ENCODE measurements at places on chromosomes 2 and 18. TPM values are rescaled to one million over a fixed set of nuclear protein-coding genes. Genes with fewer than 3 reads are reported as not detected.
A peak's percentile ranks its signal among the peaks of the same experiment; 100 is the strongest.

DNA sequence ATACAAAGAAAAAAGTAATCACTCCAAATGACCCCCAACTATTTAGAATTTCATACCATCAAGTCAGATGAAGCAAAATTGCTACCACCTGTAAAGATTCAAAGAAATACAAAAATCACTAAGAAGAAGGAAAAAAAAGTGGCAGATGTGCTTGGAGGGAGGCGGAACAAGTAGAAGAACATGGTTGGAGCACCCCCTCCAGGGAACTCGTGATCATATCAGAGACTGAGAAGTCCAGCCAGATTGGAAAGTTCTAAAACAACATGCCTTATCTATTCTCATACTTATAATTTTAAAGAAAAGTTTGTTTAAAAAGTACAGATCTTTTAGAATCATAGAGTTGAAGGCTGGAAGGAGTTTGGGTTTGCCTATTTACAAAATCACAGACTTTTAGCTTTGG is 113.4 kb upstream of the CYP26B1 start:
- no peaks in the 10 kb centered on the region for H3K27me3 ChIP-seq
- no peaks in the 10 kb centered on the region for H3K36me3 ChIP-seq
- no peak for DNase-seq
- H3K4me3 ChIP-seq, result no peak overlapping the region
- H3K27ac ChIP-seq, result no peak overlapping the region

- H3K27ac ChIP-seq, result no peak overlapping the region
- H3K4me1 ChIP-seq, result peaks cover 11% of the 10 kb centered on the region
- peaks cover 3% of the 10 kb centered on the region for H3K36me3 ChIP-seq
- no peak for DNase-seq
- H3K4me3 ChIP-seq, result no peak overlapping the region
These were observed 159.0 kb upstream of the RASGRP3 start for GRCh38 chr2:33317369-33318007.

IL37 gene
- not detected for total RNA-seq

SLC4A3 gene
- 2.0 TPM for total RNA-seq

DNA sequence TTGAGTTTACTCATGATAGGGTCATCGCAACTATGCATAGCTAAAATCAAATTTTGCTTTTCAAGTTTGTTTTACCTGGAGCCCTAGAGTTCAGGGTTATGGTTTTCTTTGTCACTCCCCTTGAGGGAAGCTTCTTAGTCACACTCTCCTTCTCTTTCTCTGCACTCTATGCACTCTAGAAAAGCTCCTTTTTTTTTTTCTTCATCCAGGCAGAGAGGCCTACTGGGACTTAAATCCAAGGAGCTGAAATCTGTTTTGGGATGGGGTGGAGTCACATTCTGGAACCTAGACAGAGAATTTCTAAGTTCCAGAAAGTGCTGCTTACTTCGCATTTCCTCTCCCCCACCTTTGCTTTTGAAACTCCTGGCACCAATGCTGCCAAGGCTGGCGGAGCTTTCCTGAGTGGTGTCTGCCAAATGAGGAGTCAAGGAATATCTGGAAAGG is 19.1 kb upstream of the IL18R1 start:
- no peak for DNase-seq
- no peak overlapping the region for H3K4me3 ChIP-seq
- no peaks in the 10 kb centered on the region for H3K27me3 ChIP-seq
- no peaks in the 10 kb centered on the region for H3K36me3 ChIP-seq
- H3K4me1 ChIP-seq, result no peaks in the 10 kb centered on the region
- H3K27ac ChIP-seq, result peak overlapping the region; percentile 64

DNA sequence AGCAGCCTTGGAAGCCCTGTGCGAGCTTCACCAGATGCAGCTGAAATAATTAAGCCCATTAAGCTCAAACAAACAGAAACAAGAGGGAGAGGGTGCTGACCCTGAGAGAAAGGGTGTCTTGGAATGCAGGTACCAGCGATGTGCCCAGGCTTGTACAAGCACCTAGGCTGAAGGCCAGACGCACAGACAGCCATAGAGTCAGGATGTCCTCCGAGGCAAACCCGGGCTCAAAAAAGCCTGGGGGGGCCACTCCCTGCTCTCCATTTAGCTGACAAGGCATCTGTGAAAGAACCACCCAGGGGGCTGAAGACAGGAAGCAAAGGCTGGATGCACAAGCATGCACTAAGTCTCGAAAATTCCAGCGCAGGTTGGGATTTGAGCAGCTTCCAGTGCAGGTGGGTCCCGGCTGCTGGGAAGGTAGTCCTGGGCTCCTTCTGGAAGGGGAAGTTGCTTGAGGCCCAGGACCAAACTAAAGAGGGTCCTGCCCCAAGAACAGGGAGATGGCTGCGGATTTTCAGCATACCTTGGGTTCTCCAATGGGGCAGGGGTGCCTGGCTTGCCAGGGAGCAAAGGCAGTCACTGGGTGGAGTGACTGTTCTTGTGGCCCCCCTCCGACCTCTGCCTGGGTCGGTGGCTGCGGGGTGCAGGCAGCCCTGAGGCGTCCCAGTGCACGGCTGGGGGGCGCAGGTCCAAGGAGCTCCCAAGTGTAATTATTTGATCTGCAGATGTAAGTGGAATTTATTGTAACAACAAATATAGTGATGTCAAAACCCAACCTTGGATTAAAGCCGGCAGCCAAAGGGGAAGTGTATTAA is 5.9 kb downstream of the GBX2 start:
- H3K27ac ChIP-seq, result no peak overlapping the region
- DNase-seq, result no peak
- no peaks in the 10 kb centered on the region for H3K36me3 ChIP-seq
- H3K27me3 ChIP-seq, result no peaks in the 10 kb centered on the region

MAP3K19 gene
- total RNA-seq, result not detected

GPR155 gene
- 15.9 TPM for total RNA-seq

RNU2-63P gene
- not detected for total RNA-seq

GRCh38 chr18:63440881-63441280 is 18.6 kb upstream of the VPS4B start:
- H3K4me1 ChIP-seq, result no peaks in the 10 kb centered on the region
- no peak for DNase-seq
- no peaks in the 10 kb centered on the region for H3K27me3 ChIP-seq
- no peak overlapping the region for H3K27ac ChIP-seq
- no peaks in the 10 kb centered on the region for H3K36me3 ChIP-seq

DNA sequence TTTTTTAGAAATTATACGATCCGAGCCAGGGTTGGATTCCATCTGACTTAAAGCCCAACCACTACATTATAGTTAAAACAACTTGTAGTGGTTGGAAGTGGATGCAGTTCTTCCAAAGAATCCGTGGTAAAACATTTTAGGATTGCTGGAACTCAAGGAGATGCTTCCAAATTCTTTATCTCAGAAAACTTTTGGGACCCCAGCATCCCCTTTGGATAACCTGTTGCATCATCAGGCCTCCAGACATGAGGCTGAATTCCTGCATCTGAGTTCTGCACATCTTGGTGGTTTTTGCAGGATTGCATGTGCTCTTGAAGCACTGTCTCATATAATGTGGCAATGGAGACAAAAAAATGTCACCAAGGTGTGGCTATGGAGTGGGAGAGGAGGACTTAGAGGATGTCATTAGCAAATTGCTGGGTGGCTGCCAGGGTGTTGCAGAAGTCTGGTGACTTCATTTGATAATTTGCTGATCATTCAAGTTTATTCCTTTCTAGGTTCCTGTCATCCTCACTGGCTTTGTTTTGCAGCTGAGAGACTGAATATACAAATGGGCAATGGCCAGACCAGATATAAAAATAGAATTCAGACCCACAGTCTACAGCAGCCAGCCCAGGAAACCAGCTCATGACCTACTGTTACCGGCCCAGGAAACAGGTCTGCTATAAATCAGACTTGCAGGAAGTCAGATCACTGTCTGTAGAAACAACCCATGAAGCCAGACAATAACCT is 207.7 kb downstream of the BCL2 start:
- no peak overlapping the region for H3K4me3 ChIP-seq
- DNase-seq, result peak; percentile 76
- H3K36me3 ChIP-seq, result no peaks in the 10 kb centered on the region
- no peaks in the 10 kb centered on the region for H3K27me3 ChIP-seq

DNA sequence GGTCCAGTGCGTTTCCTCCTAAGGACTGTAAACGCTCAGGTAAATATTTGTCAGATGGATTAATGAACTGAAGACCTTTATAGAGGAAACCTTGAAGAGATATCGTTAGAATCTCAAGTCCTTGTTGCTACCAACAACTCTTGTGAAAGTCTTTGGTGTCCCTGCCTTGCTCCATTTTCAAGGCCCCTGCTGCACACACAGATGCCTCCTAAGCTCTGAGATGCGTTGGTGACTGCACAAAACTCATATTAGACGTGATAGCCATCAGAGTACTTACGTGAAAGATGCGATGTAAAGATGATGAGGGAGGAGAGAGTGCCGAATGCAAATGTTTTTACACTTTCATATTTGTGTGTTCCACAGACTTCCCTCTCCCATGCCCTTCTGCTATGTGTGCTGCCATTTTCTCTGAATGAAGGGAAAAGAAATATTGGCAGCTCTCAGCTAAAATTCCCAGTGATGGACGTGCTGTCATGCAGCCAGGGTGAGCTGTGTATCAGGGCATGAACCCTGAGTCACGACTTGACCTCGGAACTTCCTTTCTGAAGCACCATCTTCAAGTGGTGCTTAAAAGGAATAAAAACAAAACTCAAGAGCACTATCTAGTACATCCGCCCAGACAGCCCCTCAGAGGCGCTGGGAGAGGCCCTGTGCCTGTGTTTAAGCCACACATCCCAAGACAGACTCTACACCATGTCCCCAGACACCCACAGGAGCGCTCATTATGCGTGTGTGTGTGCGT is 117.4 kb downstream of the FAM210A start:
- no peak overlapping the region for H3K27ac ChIP-seq
- no peaks in the 10 kb centered on the region for H3K27me3 ChIP-seq
- no peaks in the 10 kb centered on the region for H3K36me3 ChIP-seq
- no peaks in the 10 kb centered on the region for H3K4me1 ChIP-seq
- no peak for DNase-seq

GRCh38 chr2:127626917-127627739 is 18.8 kb upstream of the GPR17 start:
- no peaks in the 10 kb centered on the region for H3K4me1 ChIP-seq
- H3K4me3 ChIP-seq, result no peak overlapping the region
- DNase-seq, result peak; percentile 31
- H3K27ac ChIP-seq, result no peak overlapping the region
- no peaks in the 10 kb centered on the region for H3K36me3 ChIP-seq

EMX1 gene
- not detected for total RNA-seq

DNA sequence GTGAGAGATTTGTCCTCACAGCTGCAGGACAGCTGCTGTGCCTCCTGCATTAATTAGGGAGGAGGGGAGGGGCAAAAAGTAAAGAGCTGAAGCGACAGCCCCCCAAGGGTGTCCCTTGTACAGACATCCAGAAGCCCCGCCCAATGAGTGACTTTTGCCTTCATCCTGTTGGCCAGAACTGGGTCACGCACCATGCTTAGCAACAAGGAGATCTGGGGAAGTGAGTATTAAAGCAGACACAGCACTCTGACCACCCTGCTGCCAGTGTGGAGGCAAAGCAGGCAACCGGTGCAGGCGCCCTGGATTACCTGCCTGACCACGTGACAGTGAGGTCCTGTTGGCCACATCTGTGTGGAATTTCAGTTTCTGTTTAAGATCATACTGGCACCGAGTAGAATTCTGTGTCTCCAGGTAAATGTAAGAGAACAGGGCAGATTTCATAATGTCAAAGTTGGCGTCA is 21.5 kb upstream of the BIN1 start:
- no peak for DNase-seq
- H3K27ac ChIP-seq, result no peak overlapping the region
- no peaks in the 10 kb centered on the region for H3K36me3 ChIP-seq
- H3K4me1 ChIP-seq, result no peaks in the 10 kb centered on the region

GRCh38 chr2:124289615-124290014 is 264.5 kb downstream of the CNTNAP5 start:
- no peaks in the 10 kb centered on the region for H3K36me3 ChIP-seq
- no peak overlapping the region for H3K4me3 ChIP-seq
- H3K27ac ChIP-seq, result no peak overlapping the region
- no peak for DNase-seq

DNA sequence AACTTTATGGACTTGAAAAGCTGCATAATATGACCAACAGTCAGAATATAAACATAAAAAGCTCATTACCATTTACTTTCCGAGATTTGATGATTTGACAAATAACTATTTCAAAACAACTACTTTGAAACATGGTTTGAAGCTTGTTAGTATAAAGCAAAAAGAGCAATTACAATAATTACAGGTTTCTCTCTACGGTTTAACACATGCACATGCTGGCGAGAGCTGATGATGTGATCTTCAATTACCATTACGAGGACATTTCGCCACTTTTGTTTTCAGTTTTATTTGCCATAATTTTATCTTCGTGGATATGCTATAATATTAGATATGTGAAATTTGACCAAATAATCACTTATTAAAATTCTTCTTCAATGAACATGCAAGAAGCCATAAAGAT is 270.1 kb downstream of the TCF4 start:
- no peak overlapping the region for H3K4me3 ChIP-seq
- DNase-seq, result no peak
- no peaks in the 10 kb centered on the region for H3K27me3 ChIP-seq
- H3K27ac ChIP-seq, result no peak overlapping the region
- no peaks in the 10 kb centered on the region for H3K36me3 ChIP-seq

GRCh38 chr2:10371441-10372196 is 68.9 kb downstream of the HPCAL1 start:
- no peaks in the 10 kb centered on the region for H3K4me1 ChIP-seq
- no peaks in the 10 kb centered on the region for H3K27me3 ChIP-seq
- no peak overlapping the region for H3K27ac ChIP-seq
- DNase-seq, result no peak
- no peak overlapping the region for H3K4me3 ChIP-seq
- no peaks in the 10 kb centered on the region for H3K36me3 ChIP-seq

- no peaks in the 10 kb centered on the region for H3K27me3 ChIP-seq
- H3K4me1 ChIP-seq, result no peaks in the 10 kb centered on the region
- no peak for DNase-seq
- H3K36me3 ChIP-seq, result no peaks in the 10 kb centered on the region
These were observed 28.2 kb downstream of the BCL2L11 start for GRCh38 chr2:111148925-111149324.

GRCh38 chr2:241009601-241010530 is 11.4 kb downstream of the SNED1 start:
- DNase-seq, result peak; percentile 74
- no peak overlapping the region for H3K27ac ChIP-seq
- H3K36me3 ChIP-seq, result no peaks in the 10 kb centered on the region
- no peaks in the 10 kb centered on the region for H3K4me1 ChIP-seq
- no peak overlapping the region for H3K4me3 ChIP-seq
- H3K27me3 ChIP-seq, result no peaks in the 10 kb centered on the region

DSG1 gene
- not detected for total RNA-seq

- H3K4me1 ChIP-seq, result no peaks in the 10 kb centered on the region
- no peaks in the 10 kb centered on the region for H3K27me3 ChIP-seq
- H3K36me3 ChIP-seq, result peaks cover 6% of the 10 kb centered on the region
These were observed 30.6 kb downstream of the GPR45 start for GRCh38 chr2:105272176-105272575.

HRH4 gene
- 0.10 TPM for total RNA-seq

- no peak overlapping the region for H3K27ac ChIP-seq
- DNase-seq, result no peak
- H3K4me3 ChIP-seq, result no peak overlapping the region
These were observed 23.9 kb upstream of the SCYGR5 start for GRCh38 chr2:227642656-227643055.
